Mesothelial cell of epicardium (in vitro differentiated cells): ENCODE measurements at places on chromosomes 7 and 10.

GRCh38 chr7:128358233-128358632 lies 3.3 kb downstream of the PRRT4 start:
- no peak for DNase-seq

DNA sequence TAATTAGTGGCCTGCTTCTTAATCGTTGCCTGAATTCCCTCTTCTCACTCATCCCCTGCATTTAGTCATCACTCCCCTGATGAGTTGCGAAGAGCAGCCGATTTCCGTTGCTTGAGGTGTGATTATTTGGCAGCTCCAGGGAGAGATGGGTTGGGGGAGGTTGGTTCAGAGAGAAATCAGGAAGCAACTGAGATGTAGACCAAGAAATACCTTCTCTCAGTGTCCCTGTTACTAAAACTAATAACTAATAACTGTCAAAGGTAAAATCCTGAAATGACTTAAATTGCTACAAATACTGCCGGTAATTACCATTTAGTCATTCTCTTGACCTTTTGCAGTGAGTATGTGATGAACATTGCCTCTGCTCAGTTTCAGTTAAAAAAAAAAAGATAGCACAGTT lies 76.9 kb downstream of the ELMO1 start:
- no peak for DNase-seq

- no peak for DNase-seq
Observed at GRCh38 chr7:95660023-95660434, 63.7 kb upstream of the PDK4 start.

GRCh38 chr7:123624527-123625183 lies 23.0 kb downstream of the ASB15 start:
- no peak for DNase-seq

- DNase-seq = no peak
Observed at GRCh38 chr10:91679296-91679695, 46.4 kb upstream of the PPP1R3C start.

- DNase-seq = no peak
Observed at GRCh38 chr10:112510384-112510783, 63.4 kb downstream of the VTI1A start.

DNA sequence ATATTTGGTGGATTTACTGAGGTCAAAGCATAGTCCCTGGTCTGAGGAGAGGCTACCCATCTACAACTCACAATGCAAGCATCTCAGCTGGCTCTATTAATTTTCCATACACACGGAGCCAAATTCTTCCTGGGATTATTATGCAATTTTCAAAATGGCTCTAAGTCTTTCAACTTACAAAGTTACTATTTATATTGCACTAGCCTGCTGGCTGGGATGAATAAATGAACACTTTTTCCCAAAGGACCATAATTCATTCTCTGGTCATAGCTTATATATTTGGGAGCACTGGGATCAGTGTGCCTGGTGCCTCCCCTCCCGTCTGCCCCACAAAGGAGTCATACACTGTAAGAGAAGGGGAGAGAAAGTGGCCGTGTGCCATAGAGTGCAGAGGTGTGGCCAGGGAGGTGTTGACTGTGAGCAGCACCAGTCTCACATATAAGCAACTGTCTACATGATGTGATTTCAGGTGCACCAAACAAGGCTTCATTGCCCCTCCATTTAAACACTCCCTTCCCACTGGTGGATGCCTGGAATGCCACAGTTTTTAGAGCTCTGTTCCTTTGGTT lies 88.6 kb downstream of the ZNF92 start:
- no peak for DNase-seq

DNA sequence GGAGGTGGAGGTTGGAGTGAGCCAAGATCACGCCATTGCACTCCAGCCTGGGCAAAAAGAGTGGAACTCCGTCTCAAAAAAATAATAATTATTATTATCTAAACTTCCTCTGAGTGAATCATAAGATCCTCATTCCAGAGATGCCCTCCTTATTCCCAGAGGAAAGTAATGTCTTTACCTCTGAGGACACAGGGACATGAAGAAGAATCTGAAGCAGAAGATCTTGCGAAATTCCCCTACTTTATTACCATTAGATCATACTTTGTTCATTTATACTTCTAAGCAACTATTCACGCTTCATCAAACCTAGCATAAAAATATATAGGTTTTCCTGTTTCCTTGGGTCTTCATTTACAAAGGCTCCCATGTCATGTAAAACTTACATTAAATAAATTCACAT lies 143.1 kb downstream of the ETV1 start:
- DNase-seq = no peak

DNA sequence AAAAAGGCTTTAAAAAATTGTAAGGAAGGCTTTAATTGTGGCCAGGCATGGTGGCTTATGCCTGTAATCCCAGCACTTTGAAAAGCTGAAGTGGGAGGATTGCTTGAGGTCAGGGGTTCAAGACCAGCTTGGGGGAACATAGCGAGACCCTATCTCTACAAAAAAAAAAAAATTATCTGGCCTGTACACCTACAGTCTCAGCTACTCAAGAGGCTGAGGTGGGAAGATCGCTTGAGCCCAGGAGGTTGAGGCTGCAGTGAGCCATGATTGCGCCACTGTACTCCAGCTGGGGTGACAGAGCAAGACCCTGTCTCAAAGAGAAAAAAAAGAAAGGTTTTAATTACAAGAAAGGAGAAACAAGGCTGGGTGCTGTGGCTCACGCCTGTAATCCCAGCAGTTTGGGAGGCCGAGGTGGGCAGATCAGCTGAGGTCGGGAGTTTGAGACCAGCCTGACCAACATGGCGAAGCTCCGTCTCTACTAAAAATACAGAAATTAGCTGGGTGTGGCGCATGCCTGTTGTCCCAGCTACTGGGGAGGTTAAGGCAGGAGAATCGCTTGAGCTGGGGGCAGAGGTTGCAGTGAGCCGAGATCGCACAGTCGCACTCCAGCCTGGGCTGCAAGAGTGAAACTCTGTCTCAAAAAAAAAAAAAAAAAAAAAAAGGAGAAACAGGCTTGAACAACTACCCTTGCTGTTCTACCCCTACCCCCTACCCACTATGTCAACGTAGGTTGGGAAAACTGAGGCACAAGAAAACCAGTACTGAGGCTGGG lies 83.7 kb downstream of the CARD11 start:
- DNase-seq = no peak

DNA sequence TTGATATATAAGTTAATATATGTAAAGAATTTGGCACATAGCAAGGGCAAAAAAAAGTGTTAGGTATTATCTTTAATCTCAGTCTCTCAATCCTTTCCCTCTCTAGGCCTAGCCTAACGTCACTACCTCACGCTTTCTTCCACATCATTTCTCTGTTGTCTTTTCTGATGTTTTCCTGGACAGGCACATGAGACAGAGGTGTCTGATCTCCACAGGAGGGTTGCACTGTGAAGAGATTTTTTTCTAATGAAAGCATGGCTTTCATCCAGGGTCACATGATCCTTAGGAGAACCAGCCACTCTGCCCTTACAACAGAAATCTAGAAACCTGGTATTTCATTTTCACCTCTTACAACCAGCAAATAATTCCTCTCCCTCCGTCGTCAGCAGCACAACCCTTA lies 1268.3 kb downstream of the XPNPEP1 start:
- no peak for DNase-seq

- no peak for DNase-seq
Observed at GRCh38 chr7:745431-746154, 18.5 kb upstream of the PRKAR1B start.

- DNase-seq = no peak
Observed at GRCh38 chr7:78377532-78377931, 579.0 kb downstream of the PHTF2 start.

DNA sequence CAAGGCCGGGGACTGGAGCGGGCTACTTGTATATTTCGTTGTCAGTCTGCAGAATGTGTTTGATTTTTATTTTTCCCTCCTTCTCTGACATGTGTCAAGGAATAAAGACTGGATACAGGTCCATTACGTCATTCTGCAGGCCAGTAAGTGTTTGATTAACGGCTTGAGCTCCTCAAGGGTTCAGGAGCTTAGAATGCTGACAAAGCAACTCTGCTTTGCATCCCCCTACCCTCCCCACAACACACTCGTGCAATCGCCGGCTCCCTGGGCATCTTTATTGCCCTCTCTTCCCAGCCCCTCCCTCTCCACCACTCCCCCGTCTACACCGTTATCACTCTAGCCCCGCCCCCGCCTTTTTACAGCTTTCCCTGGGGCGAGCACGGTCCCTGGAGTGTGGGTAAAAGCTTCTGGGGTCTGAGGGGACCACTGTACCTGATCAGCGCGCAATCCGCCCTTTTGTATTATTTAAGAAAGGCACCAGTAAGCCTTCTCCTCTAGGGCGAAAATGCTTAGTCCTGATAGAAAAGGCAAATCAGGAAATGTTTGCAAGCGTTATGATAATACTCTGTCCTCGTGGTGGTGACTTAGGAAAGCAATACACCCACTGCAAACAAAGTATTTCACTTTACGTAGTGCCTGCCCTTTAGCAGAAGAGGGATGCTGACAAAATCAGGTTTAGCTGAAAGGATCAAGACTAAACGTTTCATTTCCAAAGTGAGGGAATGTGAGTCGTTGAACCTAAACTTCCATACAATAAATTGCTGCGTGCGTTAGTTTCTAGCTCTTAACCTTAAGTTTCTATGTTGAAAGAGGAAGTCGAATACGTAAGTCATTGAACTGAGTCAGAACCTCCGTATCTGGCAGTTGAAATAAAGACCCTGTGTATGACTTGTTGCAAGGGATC lies 1.4 kb upstream of the CREB5 start:
- DNase-seq = no peak

DNA sequence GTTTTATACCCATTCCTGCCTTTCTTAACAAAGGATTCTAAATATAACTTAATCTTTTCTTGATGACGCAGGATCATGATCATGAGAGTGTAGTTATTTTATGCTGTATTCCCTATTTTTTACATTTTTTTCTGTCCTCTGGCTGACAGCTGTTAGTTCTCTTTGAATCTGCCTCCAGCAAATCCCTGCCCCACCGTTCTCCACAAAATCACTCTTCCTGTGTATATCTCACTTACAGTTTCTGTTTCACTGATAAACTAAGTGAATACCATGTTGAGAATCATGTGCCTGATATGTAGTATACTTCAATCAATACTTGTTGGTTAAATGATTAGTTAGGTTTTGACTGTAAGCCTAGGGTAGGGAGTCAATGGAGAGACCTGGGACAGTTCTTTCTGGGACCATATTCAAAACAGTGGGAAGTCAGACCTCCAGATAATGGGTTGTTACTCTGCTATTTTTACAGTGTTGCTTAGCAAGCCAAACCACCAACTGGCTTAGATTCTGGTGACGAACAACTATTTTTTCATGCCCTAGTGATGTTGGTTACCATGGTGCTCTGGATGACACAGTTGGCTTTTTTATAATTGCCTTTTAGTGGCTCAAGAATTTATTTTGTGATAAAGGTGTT lies 12.8 kb downstream of the CNNM1 start:
- no peak for DNase-seq

GRCh38 chr7:30255064-30255769 lies 29.2 kb upstream of the ZNRF2 start:
- no peak for DNase-seq
